ENCODE measurements at places on chromosomes 16 and 17. TPM values are rescaled to one million over a fixed set of nuclear protein-coding genes. Genes with fewer than 3 reads are reported as not detected.

- H3K36me3 ChIP-seq: no peaks in the 10 kb centered on the region
- peak; percentile 6 for DNase-seq
- no peaks in the 10 kb centered on the region for H3K4me1 ChIP-seq
- H3K27ac ChIP-seq: no peak overlapping the region
Observed at GRCh38 chr16:2386990-2387389, 42.3 kb upstream of the CCNF start.

DNA sequence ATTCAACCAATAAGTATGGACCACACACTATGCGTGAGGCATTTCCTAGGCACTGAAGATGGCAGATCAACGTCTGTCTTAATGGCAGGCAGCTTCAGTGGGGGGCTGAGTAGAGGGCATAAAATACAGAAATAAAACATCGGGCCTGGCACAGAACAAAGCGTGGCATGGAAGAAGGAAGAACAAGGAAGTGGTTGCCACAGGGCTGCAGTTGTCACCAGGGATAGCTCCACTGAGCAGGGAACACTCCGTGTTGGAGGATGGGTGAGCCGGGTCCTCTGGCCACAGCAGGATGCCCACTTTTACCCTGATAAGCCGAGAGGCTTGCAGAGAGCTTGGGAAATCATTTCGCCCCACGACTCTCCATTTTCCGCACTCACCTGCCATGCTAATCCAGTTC, 6.3 kb downstream of the CDIP1 start:
- H3K4me1 ChIP-seq: peaks cover 17% of the 10 kb centered on the region
- H3K4me3 ChIP-seq: peak overlapping the region; percentile 4
- H3K27me3 ChIP-seq: peaks cover 6% of the 10 kb centered on the region
- no peak for DNase-seq
- no peak overlapping the region for H3K27ac ChIP-seq
- peaks cover 14% of the 10 kb centered on the region for H3K36me3 ChIP-seq

DNA sequence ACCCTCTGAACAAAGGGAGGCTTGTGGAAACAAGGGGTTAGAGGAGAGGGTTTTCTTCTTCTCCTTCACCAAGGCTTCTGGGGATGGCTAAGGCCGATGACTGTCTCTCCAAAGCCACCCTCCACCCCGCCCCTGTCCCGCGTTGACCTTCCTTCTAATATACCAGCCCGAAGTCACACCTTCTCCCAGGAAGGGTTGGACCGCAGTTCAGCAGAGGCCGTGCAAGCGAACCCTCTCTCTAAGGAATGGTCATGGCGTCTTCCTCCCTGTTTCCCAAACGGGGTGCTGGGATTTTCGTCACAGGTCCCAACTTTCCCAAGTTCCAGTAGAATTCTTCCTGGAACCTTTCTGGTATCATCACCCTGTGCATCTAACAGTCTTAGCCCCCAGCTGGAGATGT, 49.4 kb downstream of the FZD2 start:
- H3K36me3 ChIP-seq: peaks cover 3% of the 10 kb centered on the region
- no peak overlapping the region for H3K27ac ChIP-seq
- peaks cover 3% of the 10 kb centered on the region for H3K27me3 ChIP-seq
- H3K4me1 ChIP-seq: peaks cover 31% of the 10 kb centered on the region

DNA sequence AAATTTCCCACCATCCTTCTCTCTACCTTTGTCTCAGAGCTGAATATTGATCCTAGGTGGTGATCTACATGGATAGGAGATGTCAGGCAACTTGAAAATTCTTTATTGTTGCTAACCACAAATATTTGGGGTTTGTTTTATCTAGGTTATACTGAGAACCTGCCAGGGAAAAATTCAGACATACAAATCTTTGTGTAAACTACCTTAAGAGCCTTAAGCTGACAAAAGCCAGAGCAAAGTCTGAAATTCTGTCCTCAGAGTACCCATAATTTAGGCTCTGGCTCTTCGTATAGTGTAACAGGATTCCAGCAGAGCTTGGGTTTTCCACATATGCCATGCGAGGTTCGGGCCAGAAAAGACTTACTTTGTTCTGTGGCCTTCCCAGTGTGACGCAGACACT, 406.7 kb upstream of the MAF start:
- no peak for DNase-seq
- H3K4me3 ChIP-seq: no peak overlapping the region
- no peaks in the 10 kb centered on the region for H3K36me3 ChIP-seq
- peaks cover 3% of the 10 kb centered on the region for H3K27me3 ChIP-seq
- no peak overlapping the region for H3K27ac ChIP-seq

GRCh38 chr17:77839698-77840512, 118.6 kb upstream of the TNRC6C start:
- H3K27me3 ChIP-seq: peaks cover 2% of the 10 kb centered on the region
- no peak overlapping the region for H3K4me3 ChIP-seq
- H3K27ac ChIP-seq: no peak overlapping the region
- no peaks in the 10 kb centered on the region for H3K4me1 ChIP-seq
- no peaks in the 10 kb centered on the region for H3K36me3 ChIP-seq

Gene CDRT4
- 11.7 TPM for total RNA-seq
